HCT116 (cell line): ENCODE measurements at places on chromosomes 1 and 21. TPM values are rescaled to one million over a fixed set of nuclear protein-coding genes. Genes with fewer than 3 reads are reported as not detected.

Gene RHOU
- 4.0 TPM for total RNA-seq

DNA sequence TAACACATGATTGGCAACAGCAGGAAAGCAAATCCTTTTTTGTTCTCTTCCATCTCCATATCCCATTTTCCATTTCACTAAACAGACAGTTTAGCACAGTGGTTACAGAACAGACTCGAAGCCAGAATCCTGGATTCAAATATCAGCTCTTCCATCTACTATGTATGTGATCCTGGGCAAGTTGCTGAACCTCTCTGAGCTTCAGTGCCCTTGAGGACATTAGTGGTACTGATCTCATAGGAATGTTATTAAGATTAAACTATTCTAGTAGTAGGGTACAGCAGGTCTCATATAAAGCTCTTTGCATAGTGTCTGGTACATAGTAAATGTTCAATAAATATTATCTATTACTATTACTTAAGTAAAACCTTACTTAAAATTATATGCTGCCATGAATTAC lies 13.8 kb upstream of the HHIPL2 start:
- DNase-seq, result no peak

- no peak for DNase-seq
Measured at GRCh38 chr1:230230948-230231773, 164.1 kb downstream of the GALNT2 start.

DNA sequence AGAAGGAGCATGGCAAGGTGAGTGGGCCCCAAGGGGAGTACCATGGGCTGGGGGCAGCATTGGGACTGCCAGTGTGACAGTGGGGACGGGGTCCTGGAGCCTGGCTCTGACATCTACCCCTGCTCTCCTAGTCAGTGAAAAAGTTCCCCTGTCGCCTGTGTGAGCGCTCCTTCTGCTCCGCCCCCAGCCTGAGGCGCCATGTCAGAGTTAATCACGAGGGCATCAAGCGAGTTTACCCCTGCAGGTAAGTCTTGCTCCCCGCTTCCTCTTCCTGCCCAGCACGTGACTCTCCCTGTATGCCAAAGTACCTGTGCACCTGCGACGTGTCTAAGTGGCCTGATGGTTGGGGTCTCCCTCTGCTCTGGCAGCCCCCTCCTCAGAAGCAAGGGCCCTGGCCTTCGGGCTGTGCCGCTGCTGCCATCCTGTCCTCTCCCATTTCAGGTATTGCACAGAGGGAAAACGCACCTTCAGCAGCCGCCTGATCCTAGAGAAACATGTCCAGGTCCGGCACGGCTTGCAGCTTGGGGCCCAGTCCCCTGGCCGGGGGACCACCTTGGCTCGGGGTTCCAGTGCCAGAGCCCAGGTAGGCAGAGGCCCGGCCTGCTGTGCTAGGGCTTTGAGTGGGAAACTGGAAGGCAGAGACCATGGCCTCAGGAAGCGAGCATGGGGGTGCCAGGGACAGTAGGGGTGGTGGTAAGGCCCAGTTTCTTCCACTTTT lies 8.1 kb downstream of the ZNF687 start:
- DNase-seq, result no peak

Gene PLEKHN1
- total RNA-seq, result 11.6 TPM

GRCh38 chr1:86472152-86472551 lies 3.4 kb downstream of the CLCA1 start:
- DNase-seq, result no peak

DNA sequence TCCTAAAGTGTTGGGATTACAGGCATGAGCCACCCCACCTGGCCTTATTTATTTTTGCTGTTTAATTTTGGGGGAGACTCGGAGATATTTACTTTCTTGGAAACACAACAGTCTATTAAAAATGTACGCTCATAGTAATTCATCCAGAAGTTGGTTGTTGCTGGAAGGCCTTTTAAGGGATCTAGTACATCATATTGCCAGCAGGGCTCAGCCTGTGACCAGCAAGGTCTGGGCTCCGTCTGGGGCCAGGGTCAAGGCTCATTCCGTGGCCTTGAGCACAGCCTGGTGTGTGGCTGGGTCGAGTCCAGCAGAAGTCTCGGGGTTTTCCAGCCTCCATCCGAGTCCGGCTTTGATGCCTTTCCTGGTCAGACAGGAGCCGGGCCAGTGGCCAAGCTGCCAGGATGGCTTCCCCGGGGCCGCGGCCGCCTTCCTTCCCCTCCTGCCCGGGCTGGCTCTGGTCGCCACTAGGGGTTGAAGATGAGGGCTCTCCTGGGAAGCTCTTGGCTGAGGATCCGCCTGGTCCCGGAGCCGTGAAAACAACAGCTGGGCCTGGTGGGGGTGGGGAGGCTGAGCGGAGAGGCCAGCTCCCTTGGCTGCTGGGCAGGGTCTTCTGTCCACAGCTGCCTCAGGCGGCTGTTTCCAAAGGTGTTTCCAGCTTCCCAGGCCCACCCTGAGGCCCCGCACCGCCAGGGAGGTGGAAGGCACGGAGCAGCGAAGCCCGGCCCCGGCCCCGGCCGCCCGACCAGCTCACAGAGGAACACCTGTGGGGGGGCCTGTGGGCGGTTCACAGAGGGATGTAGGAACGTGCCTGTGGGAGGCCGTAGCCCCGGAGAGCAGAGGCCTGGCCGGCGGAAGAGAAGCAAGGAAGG lies 5.1 kb upstream of the VWA1 start:
- DNase-seq, result no peak

GRCh38 chr1:28917757-28918118 lies 3.4 kb downstream of the EPB41 start:
- no peak for DNase-seq

DNA sequence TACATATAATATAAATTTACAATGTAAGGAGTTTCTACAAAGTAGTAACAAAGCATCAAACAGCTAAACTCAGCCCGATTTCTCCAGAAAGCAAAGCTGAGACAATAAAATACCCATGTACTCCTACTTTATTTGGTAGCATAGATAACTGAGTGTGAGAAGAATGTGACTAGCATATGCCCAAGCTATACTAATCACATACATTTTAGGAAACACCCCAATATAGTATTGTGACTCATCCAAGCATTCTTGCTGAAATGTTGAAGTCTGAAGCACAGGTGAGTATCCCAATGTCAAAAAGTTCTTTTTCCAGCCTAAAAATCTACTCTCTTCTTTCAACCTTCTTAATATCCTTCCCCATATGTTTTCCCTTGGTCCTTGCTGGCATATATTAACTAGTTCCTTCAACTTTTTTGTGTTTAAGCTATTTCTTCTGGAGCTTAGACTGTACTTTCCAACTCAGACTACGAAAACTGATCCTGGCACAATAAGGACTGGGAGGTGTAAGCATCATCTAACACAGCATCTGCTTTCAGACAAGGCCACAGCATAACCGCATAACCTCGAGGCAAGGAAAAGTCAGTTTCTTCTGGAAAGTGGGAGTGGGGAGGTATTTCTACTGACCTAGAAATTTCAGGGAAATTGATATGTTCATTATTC lies 163.0 kb upstream of the RNPC3 start:
- no peak for DNase-seq

DNA sequence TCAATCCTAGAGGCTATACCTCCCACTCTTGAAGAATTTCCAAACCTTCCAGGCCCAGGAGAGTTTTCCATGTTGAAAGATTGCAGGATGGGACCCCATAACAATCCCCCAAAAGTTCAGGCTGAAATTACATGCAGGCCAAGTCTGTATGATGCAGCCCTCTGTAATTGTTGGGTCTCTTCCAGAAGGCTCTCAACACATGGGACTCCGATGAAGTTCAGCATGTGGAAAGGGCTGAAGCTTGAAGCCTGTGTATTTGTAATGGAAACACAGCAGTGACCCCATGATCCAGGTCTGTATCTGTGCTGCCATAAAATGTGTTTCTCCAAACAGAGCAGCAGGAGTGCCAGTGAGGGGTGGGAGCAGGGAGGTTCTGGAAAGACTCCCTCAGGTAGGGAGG lies 202.5 kb upstream of the LYPLAL1 start:
- DNase-seq, result no peak

Gene GBP1
- 0.15 TPM for total RNA-seq

GRCh38 chr1:225559902-225560301 lies 93.0 kb downstream of the ENAH start:
- no peak for DNase-seq
